ENCODE measurements at places on chromosomes 1 and 21.

GRCh38 chr1:229661897-229662296 is 35.9 kb downstream of the URB2 start:
- DNase-seq, result no peak

DNA sequence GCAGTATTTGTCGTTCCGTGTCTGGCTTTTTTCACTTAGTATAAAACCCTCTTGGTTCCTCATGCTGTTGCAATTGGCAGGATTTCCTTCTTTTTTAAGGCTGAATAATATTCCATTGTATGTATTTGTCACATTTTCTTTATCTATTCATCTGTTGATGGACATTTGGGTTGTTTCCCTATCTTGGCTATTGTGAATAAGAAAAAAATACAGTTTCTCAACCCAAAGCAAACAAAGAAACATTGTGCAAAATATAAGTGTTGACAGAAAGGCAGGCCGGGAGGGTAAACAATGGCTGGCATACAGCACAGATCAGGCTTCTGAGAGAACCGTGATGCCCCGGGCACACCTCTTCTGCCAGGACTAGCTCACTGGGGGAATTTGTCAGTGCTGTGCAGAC is 26.9 kb downstream of the NENF start:
- DNase-seq, result no peak

DNA sequence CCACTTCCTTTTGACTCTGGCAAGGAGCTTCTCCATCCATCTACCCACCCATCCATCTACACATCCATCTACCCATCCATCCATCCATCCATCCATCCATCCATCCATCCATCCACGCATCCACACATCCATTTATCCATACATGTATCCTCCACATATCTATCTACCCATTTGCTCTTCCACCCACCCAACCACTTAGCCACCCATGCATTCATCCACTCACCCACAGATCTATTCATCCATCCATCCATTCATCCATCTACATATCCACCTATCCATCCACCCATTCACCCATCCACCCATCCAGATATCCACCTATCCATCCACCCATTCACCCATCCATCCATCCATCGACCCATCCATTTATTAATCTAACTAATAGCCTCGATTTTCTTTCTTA is 23.0 kb upstream of the KANK4 start:
- DNase-seq, result no peak

DNA sequence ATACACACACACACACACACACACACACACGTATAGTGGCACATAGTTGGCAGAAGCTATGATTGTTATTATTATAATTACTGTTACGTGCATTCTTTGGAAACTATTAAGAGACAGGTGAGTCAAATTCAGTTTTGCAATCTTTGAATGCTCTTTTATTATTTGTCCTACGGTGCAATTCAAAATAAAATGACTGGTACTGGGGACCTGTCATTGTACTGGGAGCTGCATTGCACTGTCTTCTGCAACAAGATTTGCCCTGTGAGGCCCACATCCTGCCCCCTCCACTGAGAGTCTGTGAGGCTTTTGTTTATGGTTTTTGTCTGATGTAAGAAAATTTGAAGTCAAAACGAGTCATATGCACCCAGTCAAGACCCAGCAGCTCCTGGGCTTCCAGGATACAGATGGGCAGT is 1.9 kb downstream of the LY9 start:
- no peak for DNase-seq

GRCh38 chr1:60942291-60942690 is 140.1 kb upstream of the NFIA start:
- no peak for DNase-seq

DNA sequence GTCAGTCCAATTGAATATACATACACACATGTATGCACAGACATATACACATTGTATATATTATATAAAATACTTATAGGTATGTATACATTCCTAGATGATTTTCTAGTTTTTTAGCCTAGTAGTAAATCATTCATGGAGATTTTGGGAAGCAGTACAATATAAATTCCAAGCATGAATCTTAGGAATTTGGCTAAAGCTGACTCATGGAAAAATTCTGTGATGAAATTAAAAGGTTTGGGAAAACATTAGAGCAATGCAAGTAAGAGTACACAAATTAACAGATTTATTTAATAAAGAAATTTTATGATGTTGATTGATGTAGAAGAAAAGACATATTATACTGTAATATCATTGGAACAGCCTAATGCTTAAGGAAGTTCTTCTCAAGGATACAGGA is 43.7 kb upstream of the PTGFR start:
- DNase-seq, result no peak

DNA sequence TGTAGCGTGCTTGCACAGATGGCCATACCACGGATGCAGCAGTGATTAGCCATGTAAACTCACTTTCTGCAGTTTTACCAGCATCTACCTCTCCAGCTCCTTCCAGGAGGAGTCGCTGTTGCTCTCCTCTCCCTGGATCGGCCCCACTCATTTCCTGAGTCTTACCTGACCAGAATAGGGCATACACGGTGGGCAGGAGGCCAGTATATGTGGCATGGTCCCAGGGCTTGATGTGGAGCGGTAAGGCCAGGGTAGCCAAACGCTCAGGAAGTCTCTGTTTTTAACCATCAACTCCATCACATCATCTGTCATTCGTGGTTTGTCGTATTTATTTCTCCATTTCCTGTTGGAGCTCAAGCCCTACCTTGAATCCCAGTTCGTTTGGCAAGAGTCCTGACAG is 163.4 kb upstream of the USP24 start:
- no peak for DNase-seq

- no peak for DNase-seq
These were observed 37.5 kb upstream of the LRRC53 start for GRCh38 chr1:74549932-74550331.

GRCh38 chr1:209202830-209203532 is 380.5 kb upstream of the CAMK1G start:
- no peak for DNase-seq

DNA sequence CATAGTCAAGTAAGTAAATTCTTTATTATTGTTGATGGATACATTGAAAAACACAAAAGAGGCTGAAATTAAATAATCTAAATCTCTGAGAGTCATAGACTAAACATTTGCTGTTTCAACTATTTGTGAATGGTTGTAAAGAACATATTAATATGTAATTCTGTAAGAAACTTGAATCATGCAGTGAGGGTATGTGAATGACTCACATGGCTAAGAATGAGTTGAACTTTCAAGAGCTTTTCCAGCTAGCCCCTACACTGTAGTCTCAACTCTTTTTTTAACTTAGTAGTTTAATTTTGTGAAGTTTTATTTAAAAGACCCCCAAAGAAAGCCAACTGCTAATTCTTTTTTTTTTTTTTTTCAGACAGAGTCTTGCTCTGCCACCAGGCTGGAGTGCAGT is 588.1 kb downstream of the DPYD start:
- DNase-seq, result no peak

- DNase-seq, result no peak
These were observed 35.5 kb upstream of the PARP1 start for GRCh38 chr1:226443439-226443838.

- no peak for DNase-seq
These were observed 66.6 kb downstream of the IFI44 start for GRCh38 chr1:78716186-78716585.

DNA sequence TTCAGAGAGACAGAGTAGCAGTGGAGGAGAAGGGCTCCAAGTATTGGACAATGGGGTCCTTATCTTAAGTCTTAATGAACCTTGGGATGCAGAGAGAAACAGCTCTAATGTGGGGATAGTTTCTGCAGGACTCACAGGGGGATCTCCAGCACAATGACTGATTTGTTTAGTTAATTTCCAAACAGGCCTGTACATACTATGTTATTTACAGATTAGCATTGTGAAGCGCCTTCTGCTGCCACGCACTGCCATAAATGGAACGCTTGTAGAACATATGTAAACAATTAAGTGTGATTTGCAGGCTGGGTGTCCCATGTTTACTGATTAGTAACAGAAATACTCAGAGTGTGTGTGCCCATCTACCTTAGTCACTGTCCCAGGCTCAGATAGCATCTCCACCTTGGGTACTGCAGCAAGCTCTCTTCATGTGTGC is 56.1 kb downstream of the NTPCR start:
- no peak for DNase-seq

Measured in NCI-H187 treated with DMSO at 0.1 percent for 48 hours (cell line).